Transverse colon (tissue), 4 donors: ENCODE measurements at places on chromosomes 2 and 18. TPM values are rescaled to one million over a fixed set of nuclear protein-coding genes. Genes with fewer than 3 reads are reported as not detected.

DNA sequence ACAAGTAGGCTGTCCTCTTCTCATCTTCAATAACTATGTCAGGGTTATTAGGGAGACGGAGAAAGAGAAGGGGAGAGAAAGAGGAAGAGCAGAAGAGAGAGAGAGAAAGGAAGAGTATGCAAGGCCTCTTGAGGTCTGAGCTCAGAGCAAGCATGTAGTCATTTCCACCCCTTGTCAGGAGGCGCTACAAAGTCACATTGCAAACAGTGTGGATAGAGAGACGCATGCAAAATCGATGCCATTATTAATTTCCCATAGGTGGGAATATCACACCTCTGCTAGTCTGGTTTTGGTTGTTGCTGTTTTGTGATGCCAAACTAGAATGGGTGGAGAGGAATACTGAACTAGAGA, 24.2 kb upstream of the SERPINE2 start:
- no peak overlapping the region for H3K4me3 ChIP-seq
- no peak overlapping the region for H3K27ac ChIP-seq
- H3K36me3 ChIP-seq = no peaks in the 10 kb centered on the region
- H3K4me1 ChIP-seq = no peaks in the 10 kb centered on the region
- no peak for DNase-seq

GRCh38 chr2:172102391-172103359, at the start of gene DLX2:
Gene DLX2 (minus strand): TSS chr2:172102900. CDS start chr2:172102538, 362 bp downstream.
- peaks cover 100% of the 10 kb centered on the region for H3K27me3 ChIP-seq
- no peak within 1 kb of the TSS for H3K27ac ChIP-seq
- H3K36me3 ChIP-seq = no peaks in the 10 kb centered on the region
- peak within 1 kb of the TSS; percentile 47 for H3K4me3 ChIP-seq

RAD51AP2 gene
- total RNA-seq = 0.40 TPM

KCNF1 gene
- total RNA-seq = not detected

ARHGEF4 gene
- total RNA-seq = 1.8 TPM

MRO gene
- not detected for total RNA-seq
